ENCODE measurements at places on chromosomes 2 and 18.

GRCh38 chr18:38427736-38428135, 862.1 kb upstream of the CELF4 start:
- no peak for DNase-seq

DNA sequence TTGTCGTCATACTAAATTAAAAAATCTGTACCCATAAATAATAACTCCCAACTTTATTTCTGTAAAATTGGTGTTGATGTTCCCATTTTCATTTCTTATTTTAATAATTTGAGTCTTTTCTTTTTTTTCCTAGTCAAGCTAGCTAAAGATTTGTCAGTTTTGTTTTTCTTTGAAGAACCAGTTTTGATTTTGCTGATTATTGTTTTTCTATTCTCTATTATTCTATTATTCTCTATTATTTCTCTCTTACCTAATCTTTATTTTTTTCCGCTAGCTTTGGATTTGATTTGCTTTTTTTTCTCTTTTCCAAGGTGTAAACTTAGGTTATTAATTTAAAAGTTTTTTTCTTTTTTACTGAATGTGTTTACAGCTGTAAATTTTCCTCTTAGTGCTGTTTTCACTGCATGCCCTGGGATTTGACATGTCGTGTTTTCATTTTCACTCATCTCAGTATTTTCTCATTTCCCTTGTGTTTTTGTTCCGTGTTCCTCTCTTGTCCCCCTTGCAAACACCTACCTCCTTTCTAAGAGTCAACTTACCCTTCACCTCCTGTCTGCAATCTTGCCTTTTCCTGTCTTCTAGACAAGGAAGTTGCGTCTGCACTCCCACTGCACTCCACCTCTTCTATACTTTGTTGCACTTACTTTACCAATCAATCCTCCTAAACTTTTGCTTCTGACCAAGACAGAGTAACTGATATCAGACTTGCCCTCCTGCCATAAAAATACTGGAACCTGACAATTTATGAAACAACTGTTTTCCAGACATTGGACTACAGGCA, 18.8 kb downstream of the PSMG2 start:
- no peak for DNase-seq

GRCh38 chr18:48090021-48090420, 159.6 kb upstream of the SMAD2 start:
- DNase-seq = no peak

DNA sequence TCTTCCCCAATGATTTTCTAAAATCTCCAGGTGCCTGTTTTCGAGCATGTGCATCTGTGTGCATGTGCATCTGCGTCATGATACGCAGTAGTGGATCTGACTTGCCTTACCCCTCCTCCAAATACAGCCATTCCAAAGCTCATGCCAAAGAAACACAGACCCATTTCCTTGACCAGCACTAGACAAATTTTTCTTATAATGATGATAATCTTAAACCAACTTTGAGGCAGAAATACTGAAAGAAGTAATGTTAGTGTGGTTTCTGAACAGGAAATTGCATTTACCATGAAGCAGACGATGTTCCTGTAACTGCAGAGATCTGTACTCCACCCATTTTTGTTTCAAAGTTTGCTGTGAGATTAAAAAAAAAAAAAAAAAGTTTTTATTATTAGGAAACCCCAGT, 25.6 kb downstream of the CYTIP start:
- no peak for DNase-seq

DNA sequence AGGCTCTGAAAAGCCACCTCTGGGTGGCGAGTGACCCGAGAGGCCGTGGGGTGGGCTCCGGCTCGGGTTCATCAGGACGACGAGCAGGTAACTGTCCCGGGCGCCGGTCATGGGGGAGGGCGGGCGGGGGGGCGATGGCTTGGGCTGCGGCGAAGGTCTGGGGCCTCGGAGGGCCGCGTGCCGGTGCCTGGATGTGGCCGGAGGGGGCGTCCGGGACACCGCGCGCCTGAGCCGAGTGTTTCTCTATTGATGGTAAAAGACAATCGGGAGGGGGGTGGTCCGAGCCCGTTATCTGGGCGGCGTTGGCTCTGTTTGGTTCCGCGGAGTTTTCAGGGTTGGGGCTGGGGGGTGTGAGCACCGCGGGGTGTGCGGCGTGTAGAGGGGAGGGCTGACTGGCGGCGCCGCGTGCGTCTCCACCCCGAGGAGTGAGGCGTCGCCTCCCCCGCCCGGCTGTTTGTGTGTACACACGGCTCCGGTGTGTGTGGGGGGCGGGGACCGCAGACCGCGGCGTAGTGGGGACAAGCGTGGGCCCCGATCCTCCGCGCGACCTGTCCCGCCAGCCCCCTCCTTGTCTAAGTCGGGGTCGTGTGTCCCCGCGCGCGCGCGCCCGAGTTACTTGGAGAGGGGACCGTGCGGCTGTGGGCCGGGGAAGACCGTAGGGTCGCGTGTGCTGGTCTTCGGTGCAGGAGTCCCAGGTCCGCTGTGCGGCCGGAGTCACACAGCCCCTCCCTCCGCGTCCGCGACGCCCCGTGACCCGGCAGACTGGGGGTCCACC, 1.6 kb downstream of the CTIF start:
- peak; percentile 93 for DNase-seq
